ENCODE measurements at places on chromosomes 1 and 21. TPM values are rescaled to one million over a fixed set of nuclear protein-coding genes. Genes with fewer than 3 reads are reported as not detected.

MSH4 gene
- 0.56 TPM for total RNA-seq

OR2L13 gene
- not detected for total RNA-seq

EXO1 gene
- 49.3 TPM for total RNA-seq

TCHH gene
- total RNA-seq: not detected

AKNAD1 gene
- total RNA-seq: 1.4 TPM

GRCh38 chr1:83641796-83642443, 357.0 kb downstream of the TTLL7 start:
- no peaks in the 10 kb centered on the region for H3K27me3 ChIP-seq
- DNase-seq: no peak
- H3K36me3 ChIP-seq: no peaks in the 10 kb centered on the region
- H3K4me1 ChIP-seq: peaks cover 20% of the 10 kb centered on the region

GRCh38 chr21:31713973-31714740, 17.8 kb downstream of the SCAF4 start:
- H3K27ac ChIP-seq: no peak overlapping the region
- no peaks in the 10 kb centered on the region for H3K27me3 ChIP-seq
- H3K4me3 ChIP-seq: no peak overlapping the region
- peaks cover 2% of the 10 kb centered on the region for H3K36me3 ChIP-seq
- peaks cover 48% of the 10 kb centered on the region for H3K4me1 ChIP-seq
- no peak for DNase-seq

- peak overlapping the region; percentile 99 for H3K27ac ChIP-seq
- H3K36me3 ChIP-seq: no peaks in the 10 kb centered on the region
- peak overlapping the region; percentile 85 for H3K4me3 ChIP-seq
- peaks cover 36% of the 10 kb centered on the region for H3K4me1 ChIP-seq
Observed at GRCh38 chr21:34545079-34545884, 33.3 kb upstream of the KCNE1 start.

DNA sequence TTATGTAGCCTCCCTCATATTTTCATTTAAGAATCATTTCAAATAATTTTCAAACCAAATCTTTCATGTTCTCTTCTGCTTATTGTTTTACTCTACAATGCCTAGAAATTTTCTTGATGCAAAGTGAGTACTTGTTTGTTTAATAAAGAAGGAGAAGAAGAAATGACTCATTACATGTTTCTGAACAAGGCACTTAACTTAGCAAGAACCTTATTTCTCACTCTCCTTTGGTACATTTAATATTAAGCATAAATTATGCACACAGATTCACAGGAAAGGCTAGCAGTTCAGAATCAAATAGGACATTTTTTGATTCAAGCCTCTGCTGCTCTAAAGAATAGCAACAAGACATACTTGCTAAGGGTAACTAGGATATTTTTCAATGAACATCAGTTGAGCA, 9.1 kb downstream of the SCYL3 start:
- H3K36me3 ChIP-seq: peaks cover 7% of the 10 kb centered on the region
- H3K27me3 ChIP-seq: no peaks in the 10 kb centered on the region
- no peak for DNase-seq
- peaks cover 4% of the 10 kb centered on the region for H3K4me1 ChIP-seq

DNA sequence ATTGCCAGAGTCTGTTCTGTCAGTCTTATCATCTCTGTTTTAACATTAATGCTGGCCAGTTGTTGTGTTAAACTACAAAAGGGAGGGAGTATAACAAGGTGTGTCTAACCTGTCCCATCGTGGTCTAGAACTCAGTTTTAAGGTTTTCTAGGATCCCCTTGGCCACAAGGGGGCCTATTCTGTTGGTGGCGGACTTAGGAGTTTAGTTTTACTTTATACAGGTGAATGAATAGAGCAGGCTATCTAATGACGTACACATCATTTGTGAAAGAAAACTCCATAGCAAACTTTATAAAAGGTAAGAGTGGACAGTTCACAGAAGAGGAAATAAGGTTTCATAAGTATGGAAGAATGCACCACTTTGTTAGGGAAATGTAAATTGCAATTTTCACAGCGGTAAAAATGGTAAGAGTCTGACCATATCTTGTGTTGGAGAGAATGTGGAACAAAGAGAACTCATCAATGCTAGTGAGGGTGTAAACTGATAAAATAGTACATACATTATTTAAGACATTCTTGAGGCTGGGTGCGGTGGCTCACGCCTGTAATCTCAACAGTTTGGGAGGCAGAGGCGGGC, 2.5 kb upstream of the ATF6 start:
- H3K4me3 ChIP-seq: peak overlapping the region; percentile 77
- peaks cover 19% of the 10 kb centered on the region for H3K4me1 ChIP-seq
- no peak overlapping the region for H3K27ac ChIP-seq
- no peak for DNase-seq

GRCh38 chr1:203506858-203507626, 13.1 kb downstream of the OPTC start:
- no peak for DNase-seq
- peak overlapping the region; percentile 13 for H3K4me3 ChIP-seq
- no peaks in the 10 kb centered on the region for H3K36me3 ChIP-seq

- no peaks in the 10 kb centered on the region for H3K36me3 ChIP-seq
- DNase-seq: no peak
- no peak overlapping the region for H3K27ac ChIP-seq
- H3K4me3 ChIP-seq: no peak overlapping the region
- no peaks in the 10 kb centered on the region for H3K4me1 ChIP-seq
- H3K27me3 ChIP-seq: peaks cover 67% of the 10 kb centered on the region
Observed at GRCh38 chr1:236677641-236678235, 8.6 kb upstream of the ACTN2 start.

DNA sequence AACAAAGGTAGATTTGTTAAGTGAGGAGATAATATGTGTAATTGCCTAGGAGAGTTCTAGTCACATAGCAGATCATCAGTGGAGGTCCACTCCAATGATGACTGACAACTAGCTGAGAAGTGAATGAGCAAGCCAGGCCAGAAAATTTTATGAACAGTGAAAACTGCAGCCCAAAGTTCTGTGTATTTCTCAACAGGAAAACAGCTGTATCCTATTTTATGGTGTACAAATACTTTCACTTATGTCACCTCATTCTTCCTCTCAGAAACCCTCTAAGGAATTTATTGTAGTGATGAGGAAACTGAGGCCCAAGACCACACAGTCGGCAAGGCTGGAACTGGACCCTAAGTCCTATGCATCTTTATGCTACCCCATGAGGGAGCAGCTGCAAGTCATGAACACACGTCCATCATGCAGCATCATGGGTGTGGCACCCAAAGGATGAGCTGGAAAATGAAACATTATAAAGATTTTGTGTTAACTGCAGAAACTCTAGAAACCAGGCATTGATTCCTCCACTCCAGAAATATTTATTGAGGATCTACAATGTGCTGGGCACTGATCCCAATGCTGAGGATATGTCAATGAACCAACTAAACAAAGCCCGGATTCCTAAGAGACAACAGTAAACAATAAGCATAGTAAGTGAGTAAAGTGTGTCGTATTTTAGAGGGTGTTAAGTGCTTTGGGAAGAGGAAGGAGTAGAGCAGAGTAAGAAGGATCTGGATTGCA, 99.5 kb upstream of the DUSP10 start:
- no peaks in the 10 kb centered on the region for H3K36me3 ChIP-seq
- no peak overlapping the region for H3K4me3 ChIP-seq
- H3K4me1 ChIP-seq: no peaks in the 10 kb centered on the region
- H3K27ac ChIP-seq: no peak overlapping the region
- peaks cover 5% of the 10 kb centered on the region for H3K27me3 ChIP-seq

DNA sequence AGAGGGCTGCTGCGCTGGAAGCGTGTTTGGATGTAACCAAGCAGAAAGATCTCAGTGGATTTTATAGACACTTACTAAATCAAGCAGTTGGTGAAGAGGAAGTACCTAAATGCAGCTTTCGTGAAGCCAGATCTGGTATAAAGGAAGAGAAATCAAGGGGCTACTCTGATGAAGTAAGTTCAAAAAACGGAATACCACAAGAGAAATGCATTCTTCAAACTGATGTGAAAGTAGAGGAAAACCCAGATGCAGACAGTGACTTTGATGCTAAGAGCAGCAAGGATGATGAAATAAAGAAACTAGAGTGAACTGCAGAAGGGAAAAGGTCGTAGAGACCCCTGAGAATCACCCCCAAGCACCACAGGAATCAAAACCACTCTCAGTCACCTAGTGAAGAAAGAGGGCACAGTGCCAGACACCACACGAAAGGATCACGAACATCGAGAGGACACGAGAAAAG, 40.8 kb upstream of the NEXN start:
- peaks cover 3% of the 10 kb centered on the region for H3K36me3 ChIP-seq
- H3K27ac ChIP-seq: no peak overlapping the region
- H3K4me3 ChIP-seq: no peak overlapping the region
- no peaks in the 10 kb centered on the region for H3K4me1 ChIP-seq

- no peak overlapping the region for H3K27ac ChIP-seq
- H3K4me3 ChIP-seq: no peak overlapping the region
- no peaks in the 10 kb centered on the region for H3K4me1 ChIP-seq
- H3K27me3 ChIP-seq: no peaks in the 10 kb centered on the region
Observed at GRCh38 chr1:43688109-43688387, 19.3 kb upstream of the ST3GAL3 start.

All from neural crest cell (in vitro differentiated cells).